ENCODE measurements at places on chromosomes 1 and 21.

- peak; percentile 53 for DNase-seq
These were observed 3.5 kb upstream of the FCMR start for GRCh38 chr1:206925106-206925736.

- DNase-seq = no peak
These were observed 25.3 kb upstream of the VAMP3 start for GRCh38 chr1:7745783-7746182.

DNA sequence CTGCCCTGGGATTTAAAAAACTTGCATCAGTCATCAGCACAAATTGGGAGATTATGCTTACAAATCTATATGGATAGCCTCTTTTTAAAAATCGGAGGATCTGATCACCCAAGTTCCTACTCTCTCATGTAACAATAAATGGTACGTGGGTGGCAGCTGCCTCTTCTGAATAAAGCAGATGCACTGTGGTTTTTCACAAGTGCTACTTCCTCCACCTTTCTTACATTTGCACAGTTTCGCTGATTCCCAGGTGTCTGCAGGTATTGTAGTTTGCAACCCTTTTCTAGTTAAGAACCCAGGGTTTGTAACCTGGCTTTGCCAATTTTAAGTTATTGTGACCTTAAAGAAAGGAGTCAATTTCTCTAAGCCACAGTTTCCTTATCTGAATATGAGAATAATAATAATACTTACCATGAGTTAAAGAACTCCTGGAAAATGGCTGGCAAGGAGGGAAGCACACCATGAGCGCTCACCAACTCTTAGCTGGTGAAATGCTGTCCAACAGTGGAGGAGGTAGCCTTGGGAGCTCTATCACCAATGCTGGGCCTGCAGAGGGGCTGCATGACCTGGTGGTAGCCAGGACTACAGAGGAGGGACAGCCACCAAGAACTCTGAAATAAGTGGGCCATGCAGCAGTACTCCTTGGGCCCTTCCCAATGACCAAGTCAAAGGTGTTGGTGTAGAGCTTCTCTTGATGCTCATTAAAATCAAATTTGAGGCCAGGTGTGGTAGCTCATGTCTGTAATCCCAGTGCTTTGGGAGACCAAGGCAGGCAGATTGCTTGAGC, 30.2 kb upstream of the KCNA2 start:
- DNase-seq = peak; percentile 61

DNA sequence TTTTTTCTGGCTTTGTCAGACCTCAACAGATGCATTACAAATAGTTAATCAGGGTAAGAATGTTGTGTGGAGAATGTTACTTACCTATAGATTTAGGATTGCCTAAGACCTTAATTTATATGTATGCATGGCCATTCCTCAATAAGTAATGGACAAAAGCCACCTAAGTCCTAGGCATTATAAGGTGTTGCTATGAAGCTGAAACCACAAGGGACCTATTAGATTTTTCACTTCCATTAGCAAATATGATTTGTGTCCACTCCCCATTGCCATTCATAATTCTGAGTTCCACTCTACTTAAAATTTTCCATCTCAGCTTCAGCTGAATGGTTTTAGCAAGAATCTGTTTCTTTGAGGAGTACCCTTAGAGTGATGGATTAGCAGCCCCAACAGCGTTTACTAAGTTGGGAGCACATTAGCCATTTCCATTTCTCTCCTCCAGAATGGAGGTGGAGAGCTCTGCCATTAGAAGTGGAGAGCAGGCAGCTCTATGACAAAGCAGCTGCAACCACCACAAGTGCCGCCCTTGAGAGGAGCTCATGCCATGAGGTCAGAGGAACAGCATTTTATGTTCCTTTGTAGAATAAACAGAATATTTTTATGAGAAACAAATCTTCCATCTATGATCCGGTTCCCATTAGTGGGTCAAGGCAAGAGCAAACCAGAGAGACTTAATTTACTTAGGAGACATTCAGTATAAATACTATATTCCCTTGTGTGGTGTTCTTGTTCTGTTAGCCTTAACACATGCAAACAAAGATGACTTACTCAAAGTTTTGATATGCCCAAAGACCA, 28.9 kb upstream of the C1orf87 start:
- no peak for DNase-seq

DNA sequence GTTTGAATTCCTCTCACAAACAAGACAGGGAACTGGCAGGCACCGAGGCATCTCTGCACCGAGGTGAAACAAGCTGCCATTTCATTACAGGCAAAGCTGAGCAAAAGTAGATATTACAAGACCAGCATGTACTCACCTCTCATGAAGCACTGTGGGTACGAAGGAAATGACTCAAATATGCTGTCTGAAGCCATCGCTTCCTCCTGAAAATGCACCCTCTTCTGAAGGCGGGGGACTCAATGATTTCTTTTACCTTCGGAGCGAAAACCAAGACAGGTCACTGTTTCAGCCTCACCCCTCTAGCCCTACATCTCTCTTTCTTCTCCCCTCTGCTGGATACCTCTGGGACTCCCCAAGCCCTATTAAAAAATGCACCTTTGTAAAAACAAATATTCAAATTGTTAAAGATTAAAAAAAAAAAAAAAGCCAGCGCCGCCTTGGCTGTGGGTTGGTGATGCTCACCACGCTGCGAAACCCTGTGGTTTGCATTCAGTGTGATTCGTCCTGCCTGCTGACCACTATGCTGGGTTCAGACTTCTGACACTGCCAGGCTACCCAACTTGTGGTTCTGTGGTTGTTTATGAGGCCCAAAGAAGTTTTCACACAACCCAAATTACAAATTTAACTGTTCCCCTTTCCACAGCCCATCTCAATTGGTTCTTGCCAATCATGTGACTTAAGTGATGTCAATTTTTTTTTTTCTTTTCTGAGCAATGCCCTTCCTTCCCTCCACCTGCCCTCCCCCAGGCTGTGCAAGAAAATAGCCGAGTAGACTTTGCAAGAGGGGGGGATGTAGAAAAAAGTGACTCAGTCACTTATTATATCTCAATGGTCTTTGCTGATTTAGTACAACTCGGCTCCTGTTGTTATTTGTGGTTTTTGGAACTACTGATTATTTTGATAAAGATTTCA, at the start of gene RUNX1:
Gene RUNX1, minus strand, starts transcription at position 597 of the 912 bp plus-strand sequence.
- DNase-seq = peak; percentile 95

- no peak for DNase-seq
These were observed 4.5 kb upstream of the MAP3K7CL start for GRCh38 chr21:29125979-29126378.

DNA sequence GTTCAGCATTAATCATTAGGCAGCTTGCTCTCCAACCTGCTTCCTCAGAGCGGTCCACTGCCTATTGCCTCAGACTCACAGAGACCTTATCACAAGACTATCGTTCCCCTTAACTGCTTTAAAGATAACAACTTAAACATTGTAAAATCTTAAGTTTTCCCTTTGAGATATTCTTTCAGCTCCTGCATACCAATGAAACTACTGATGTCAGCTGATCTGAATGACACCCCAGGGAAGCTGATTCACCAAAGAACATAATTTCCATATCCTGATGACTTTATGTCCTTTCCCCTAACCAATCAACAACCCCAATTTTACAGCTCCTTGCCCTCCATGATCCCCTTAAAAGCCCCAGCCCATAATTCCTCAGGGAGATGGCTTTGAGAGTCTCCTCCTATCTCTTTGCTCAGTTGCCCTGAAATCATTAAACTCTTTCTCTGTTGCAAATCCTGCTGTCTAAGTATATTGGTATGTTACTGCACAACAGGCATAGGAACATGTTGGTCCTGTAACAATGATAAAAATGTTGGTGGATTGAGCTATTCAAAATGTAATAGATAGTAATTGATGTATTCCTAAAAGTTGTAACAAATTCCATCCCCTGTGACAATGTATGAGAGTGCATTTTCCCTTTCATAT, 621.4 kb upstream of the RGS18 start:
- DNase-seq = no peak

DNA sequence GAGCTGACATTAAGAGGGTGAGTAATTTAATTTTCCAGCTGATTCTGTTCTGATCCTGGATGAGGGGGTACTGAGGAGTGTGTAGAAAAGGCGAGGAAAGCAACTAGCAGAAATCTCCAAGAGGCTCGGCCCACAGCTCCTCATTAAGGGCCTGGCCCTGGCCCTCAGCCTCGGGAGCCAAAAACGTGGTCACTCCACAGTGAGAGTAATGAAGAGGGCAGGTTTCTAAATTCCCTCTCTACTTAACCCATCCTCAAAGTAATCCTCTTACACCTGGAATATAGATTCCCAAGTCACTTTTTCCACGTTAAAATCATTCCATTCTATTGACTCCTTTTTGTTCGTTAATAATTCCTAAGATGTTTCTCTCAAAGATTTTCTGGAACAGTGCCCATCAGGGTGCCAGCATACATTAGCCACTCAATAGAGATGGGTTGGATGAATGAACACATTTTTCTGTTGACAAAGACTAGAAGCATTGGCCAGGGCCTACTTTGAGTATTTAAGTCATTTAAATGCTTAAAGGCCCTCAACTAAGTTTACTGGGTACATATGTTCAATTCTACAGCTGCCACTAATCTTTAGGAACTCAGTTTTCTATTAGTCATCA, 1.1 kb upstream of the COL11A1 start:
- DNase-seq = no peak
